ENCODE measurements at places on chromosomes 2 and 18.

DNA sequence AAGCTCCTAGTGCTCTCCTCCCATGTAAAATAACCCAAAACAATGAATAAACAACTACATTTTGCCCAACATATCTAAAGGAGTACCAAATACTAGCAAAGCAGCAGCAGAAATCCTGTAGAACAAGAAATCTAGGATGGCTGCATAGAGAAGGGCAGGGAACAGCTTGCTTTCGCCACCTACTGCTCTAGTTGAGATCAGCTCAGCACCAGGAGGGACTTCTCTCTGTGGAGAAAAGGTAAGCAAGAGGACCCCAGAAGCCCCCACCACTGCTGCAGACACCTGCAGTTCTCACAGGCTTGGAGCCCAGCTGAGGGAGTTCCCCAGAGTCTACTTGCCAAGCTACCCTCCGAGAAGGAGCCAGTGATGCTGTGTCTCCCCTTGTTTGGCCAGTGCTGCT lies 243.0 kb upstream of the CHST9 start:
- DNase-seq, result no peak

GRCh38 chr18:50820901-50821520 lies 1.2 kb upstream of the MRO start:
- no peak for DNase-seq

DNA sequence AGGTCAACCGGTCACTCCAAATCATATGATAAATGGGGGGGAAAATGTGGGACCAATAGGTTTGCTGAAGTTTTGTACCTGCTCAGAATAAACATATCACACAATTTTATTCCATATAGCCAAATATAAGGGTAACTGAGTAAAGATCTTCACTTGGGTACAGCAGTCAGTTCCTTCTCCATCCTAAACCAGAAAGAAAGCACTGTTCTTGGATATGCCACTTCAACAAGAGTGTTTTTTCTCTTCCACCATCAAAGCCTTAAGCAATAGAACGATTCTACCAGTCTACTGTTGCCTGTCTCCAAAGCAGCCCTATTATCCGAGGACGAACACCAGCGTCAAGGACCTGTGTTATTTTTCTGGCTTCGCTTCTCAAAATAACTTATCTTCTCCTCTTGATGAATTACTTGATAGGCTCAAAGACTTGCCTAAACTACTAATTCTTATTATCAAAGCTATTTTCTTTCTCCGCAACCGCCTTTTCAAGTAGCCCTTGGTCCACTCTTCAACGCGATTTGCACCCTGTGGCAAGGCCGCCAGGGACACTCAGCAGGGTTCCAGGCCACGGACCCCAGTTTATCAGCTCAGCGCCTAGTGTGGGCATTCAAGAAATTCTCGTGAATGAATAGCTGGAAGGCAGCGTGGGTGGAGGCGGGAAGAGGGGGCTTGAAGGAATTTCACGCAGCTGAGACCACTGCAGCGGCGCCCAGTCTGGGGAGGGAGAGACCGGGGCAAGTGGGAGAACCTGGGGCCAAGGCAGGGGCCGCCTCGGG lies 646 bp downstream of the ALS2 start:
- DNase-seq, result peak; percentile 33

DNA sequence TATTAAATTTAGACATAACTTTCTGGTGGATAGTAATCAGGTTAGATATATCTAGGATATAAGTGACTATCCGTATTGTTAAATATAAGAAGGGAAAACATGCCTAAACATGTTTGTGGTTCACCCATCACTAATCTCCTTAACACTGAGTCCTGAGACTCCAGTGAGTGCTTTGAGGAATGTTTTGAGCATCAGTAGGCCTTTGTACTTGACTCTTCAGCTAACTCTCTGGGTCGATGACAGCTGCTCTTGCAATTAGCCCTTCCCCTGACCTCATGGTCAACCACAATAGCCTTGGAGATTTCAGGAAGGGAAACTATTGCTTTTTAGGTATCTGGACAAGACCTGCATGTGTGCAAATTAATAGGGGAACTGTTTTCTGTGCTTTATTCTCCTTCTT lies 716.8 kb downstream of the EPHA4 start:
- DNase-seq, result no peak

DNA sequence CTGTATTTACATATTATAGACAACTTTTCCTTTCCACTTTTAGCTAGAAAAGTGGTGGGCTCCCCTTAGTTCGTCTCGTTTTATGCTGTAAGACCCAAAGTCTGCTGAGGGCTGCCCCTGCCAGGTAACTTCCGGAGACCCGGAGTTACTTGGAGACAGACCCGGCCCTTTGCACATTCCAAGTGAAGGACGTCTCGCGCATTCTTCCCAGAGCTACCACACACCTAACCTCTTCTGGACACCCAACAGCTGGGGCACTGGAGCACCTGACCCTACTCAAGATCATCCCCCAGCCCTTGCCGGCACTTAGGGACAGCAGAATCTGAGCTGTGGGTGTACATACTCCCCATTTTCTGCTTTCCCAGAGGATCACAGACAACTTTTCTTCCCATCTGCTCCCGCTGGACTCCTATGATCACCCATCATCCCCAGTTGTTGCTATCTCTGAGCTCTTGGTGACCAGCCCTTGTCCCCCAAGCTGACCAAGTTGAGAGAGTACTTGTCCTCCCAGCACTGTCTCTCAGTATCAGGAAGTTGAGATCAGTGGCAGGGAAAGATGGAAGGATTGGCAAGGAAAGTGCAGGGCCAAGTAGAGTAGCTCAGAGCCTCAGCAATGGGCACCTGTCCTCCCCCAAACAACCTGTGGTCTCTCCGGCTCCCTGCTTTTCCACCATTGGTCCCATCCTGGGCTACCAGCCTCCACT lies 8.4 kb upstream of the SATB2 start:
- no peak for DNase-seq

DNA sequence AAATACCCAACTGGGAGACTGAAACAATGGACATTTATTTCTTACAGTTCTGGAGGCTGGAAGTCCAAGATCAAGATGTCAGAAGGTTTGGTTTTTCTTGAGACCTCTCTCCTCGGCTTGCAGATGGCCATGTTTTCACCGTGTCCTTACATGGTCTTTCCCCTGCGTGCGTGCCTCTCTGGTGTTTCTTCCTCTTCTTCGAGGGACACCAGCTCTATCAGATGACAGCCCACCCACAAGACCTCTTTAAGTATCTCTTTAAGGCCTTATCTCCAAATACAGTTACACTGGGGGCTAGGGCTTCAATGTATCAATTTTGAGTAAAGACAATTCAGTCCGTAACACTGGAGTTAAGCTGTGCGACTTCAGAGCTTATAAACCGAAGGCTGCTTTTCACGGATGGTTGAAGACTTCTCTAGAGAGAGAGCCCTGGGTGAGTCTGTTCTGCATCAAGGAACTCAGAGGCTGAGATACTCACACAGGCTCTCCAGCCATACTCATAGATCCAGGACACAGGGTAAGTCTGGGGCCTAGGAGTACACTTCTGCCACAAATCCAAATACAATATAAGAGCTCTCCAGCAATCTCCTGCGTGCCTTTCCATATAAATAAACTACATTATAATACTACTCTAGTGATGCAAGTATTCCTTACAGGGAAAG lies 339.9 kb upstream of the PKDCC start:
- no peak for DNase-seq

DNA sequence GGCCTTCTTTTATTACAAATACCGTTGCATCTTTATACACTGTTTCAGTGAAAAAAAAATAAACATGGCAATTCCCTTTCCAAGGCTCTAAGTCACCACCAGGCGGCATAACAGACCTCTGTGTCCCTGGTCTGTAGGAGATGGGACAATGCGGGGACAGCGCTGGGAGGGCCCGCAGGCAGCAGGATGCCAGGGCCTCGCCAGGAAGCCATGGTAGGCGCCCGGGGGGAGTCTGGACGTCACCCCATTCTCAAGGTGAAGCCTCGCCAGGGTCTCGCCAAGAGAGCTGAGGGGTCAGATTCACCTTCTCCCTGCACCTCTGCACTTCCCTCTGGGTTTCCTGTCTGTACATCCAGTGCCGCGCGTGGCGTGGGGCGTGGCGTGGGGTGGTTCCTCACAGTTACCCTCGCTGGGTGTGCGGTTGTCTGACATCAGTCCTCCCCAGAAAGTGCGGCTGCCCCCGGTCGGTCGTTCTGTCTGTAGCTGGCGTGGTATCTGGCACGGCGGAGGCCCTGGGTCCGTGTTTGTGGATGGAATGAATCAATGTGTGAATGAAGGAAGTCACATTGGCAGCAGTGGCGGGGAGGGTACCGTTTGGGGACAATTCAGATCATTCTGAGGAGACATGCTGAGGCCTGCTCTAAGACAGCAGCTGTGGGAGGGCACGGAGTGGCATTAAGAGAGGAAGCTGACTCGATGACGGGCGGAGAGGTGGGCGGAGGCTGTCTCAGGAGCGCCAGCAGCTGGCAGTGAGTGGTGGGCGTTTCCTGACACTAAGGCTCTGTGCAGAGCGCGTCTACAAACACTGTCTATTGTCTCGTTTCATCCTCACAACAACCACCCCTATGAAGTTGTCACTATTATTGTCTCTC lies 46.0 kb downstream of the LRRFIP1 start:
- DNase-seq, result peak; percentile 82

DNA sequence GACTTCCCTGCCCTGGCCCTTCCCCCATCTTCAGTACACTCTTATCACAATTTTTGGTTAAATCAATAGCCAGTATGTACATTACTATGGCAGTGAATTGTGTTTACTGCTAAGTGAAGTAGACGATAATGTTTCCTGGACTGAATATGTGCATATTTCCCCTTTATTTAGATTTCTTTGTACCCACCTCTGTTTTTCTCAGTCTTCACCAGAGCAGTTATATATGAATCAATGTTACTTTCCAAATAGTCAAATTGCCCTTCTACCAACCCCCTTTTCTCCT lies 97.1 kb upstream of the HS6ST1 start:
- DNase-seq, result no peak

DNA sequence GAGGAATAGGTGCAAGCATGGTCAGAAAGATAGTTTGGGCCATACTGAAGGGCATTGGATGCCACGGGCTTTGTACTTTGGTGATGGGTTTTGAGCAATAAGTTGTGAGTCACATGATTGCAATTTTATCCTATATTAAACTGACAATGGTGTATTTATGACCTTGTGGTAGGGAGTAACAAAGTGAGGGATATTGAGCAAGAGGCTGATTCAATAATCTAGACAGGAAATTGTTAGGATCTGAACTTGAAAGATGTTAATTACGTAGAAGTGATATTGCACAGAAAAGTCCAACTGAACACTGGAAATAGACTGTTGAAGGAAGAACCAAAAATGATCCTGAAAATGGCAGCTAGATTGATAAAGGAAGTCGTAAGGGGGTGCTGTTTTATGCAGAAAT lies 46.6 kb upstream of the TCF4 start:
- DNase-seq, result no peak

DNA sequence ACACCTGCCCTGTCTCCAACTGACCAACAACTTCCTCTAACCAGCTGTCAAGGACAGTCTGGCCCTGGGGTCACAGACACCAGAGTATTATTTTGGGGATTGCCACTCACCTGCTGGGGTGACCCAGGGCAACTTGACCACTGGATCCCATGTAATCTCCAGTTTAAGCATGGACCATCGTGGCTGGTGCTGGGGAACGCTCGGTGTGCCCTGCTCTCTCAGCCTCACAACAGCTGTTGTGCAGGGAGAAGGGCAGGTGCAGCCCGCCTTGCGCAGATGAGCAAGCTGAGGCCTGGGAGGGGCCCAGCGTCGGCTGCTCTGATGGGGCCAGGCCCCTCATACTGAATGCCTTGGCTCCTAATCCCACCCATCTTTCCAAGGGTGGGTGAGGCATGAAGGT lies 21.0 kb upstream of the INHBB start:
- DNase-seq, result no peak

GRCh38 chr18:63322206-63322605 lies 2.6 kb upstream of the BCL2 start:
- no peak for DNase-seq

GRCh38 chr2:162477011-162477410 lies 133.1 kb downstream of the GCA start:
- DNase-seq, result no peak

- no peak for DNase-seq
Measured at GRCh38 chr18:63736876-63737275, 34.1 kb downstream of the SERPINB11 start.

DNA sequence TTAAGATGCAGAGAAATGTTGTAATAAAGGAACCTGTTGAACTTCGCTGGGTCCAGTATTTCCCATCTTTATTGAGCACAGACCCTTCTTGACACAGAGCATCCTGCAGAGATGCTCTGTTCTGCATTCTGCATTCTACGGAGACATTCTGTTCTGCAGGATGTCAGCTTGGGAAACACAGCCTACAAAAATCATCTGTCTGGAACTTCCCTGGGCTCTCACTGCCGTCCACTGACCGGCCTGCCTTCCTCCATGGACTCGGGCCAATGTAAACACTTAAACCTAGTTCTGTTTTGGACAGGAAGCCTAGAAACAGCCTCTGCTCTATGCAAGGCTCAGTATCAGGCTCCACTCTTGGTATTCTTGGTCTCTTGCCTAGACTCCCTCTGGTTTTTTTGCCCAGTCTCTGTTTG lies 90.0 kb upstream of the PPP1CB start:
- peak; percentile 68 for DNase-seq

DNA sequence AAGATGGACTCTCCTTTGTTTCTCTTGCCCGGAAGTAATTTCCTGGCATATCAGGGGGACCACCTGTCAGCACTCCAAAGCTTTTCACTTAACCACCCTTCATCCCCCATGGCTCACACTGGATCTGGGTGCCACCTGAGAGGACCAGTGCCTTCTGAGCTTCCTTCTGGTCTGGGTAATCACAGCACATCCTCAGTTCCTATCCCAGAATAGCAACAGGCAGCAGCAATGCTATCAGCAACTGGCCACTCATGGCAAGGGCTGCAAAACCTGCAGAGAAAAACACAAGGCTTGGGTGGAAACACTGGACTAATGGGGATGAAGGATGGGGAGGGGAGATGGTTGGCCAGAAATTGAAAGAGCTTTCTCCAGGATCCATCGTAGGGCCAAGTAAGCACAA lies 59.9 kb upstream of the STPG4 start:
- no peak for DNase-seq

GRCh38 chr2:110871637-110872036 lies 139.3 kb downstream of the ACOXL start:
- DNase-seq, result no peak

DNA sequence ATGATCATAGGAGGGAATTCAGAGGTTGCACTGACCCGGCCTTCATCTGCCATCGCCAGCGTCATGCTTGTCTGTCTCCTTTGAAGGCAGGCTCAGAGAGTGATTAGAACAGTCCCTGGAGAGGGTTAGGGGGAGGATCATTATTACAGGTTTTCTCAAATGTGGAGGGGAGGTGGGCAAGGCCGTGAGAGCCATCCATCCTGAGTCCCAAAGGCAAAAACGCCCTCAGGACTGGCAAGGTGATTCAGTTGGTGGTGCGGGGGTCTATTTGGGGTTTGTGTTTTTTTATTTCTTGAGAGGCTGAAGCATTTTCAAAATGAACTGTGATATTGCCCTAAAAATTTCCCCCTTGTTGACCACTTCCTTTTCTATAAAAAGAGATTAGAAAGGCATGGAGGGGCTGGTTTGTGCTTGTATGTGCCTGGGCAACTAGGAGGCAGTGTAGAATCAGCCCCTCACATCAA lies 39.3 kb upstream of the GYPC start:
- no peak for DNase-seq

DNA sequence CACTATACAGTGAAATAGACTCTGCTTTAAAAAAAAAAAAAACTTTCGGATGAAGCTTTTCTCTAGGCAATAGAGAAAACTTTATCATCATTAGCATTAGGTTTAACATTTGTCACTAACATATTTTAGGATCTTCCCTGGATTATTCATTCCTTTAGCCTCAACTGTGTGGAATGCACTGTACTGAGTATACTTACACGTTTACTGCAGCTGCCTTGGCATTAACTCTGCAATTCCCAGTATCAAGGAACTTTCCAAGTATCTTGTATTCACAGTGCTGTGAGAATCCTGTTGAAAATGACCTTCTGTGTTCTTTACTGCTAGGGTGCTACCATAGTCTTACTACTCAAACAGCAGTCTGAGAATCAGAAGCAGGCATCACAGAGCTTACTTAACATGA lies 328.2 kb upstream of the COL3A1 start:
- no peak for DNase-seq

Measured in left colon (tissue), 2 donors.